Activated naive CD8-positive, alpha-beta T cell treated with anti-CD3 and anti-CD28 coated beads, Interleukin-2, amount 10 ng/mL, durations not matched to agents 7 days and 5 days (primary cell): ENCODE measurements at places on chromosomes 6 and 20. TPM values are rescaled to one million over a fixed set of nuclear protein-coding genes. Genes with fewer than 3 reads are reported as not detected.

GRCh38 chr6:96522465-96523009 lies 931 bp downstream of the UFL1 start:
- H3K36me3 ChIP-seq = peaks cover 15% of the 10 kb centered on the region
- H3K4me3 ChIP-seq = peak overlapping the region; percentile 98
- H3K27ac ChIP-seq = peak overlapping the region; percentile 100
- H3K27me3 ChIP-seq = no peaks in the 10 kb centered on the region

ISM1 gene
- 3.0 TPM for total RNA-seq

KIF25 gene
- total RNA-seq = not detected

TMX4 gene
- 42.6 TPM for total RNA-seq

GRCh38 chr6:25359891-25360290 lies 80.7 kb downstream of the CARMIL1 start:
- no peaks in the 10 kb centered on the region for H3K36me3 ChIP-seq
- DNase-seq = no peak
- no peaks in the 10 kb centered on the region for H3K27me3 ChIP-seq
- peaks cover 2% of the 10 kb centered on the region for H3K4me1 ChIP-seq
- H3K27ac ChIP-seq = no peak overlapping the region
- no peak overlapping the region for H3K4me3 ChIP-seq

DNA sequence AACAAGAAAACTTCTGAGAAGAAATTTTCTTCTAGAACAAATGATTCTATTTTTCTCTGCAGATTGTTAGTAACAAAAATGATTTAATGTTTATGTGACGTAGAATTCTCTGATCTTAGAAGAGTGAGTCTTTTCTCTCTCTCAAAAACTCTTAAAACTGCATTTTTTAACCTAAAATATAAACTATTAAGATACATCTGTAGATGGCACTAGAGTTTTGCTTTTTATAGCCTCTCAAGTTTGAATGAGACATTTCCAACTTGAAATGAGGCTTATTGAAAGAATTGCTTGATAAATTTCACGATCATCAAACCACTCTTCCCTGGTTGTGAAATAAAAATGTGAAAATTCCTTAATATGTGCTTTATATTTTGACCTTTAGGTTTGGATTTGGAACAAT lies 53.8 kb downstream of the PHF3 start:
- H3K27me3 ChIP-seq = no peaks in the 10 kb centered on the region
- H3K36me3 ChIP-seq = peaks cover 25% of the 10 kb centered on the region
- H3K4me3 ChIP-seq = no peak overlapping the region
- H3K27ac ChIP-seq = no peak overlapping the region

CD109 gene
- total RNA-seq = 1.8 TPM

DNA sequence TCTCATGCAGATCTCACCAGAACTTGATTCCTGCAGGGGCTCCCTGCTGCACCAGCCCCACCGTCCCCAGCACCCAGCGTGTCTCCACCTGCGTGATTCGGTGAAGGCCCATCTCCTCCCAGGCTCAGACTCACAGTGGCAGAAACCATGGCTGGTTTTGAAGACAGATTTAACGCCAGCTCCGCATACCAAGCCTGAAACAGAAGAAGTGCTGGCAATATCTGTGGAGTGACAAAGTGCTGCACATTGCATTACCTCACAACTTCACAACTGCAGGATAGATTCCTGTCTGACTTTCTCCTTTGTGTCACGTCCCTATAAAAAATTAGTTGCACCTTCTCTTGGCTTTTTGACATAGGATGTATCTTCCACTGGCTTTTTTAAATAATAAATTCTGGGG lies 120.7 kb downstream of the TTLL2 start:
- H3K27me3 ChIP-seq = peaks cover 10% of the 10 kb centered on the region
- DNase-seq = no peak
- H3K36me3 ChIP-seq = no peaks in the 10 kb centered on the region
- no peak overlapping the region for H3K4me3 ChIP-seq
- no peaks in the 10 kb centered on the region for H3K4me1 ChIP-seq

- H3K4me1 ChIP-seq = no peaks in the 10 kb centered on the region
- DNase-seq = no peak
- no peaks in the 10 kb centered on the region for H3K36me3 ChIP-seq
- H3K4me3 ChIP-seq = no peak overlapping the region
- H3K27ac ChIP-seq = no peak overlapping the region
Measured at GRCh38 chr6:148891405-148891783, 144.6 kb downstream of the UST start.

GRCh38 chr6:33702345-33702977 lies 9.0 kb downstream of the UQCC2 start:
- peaks cover 19% of the 10 kb centered on the region for H3K4me1 ChIP-seq
- no peak overlapping the region for H3K4me3 ChIP-seq
- H3K27ac ChIP-seq = peak overlapping the region; percentile 65

DNA sequence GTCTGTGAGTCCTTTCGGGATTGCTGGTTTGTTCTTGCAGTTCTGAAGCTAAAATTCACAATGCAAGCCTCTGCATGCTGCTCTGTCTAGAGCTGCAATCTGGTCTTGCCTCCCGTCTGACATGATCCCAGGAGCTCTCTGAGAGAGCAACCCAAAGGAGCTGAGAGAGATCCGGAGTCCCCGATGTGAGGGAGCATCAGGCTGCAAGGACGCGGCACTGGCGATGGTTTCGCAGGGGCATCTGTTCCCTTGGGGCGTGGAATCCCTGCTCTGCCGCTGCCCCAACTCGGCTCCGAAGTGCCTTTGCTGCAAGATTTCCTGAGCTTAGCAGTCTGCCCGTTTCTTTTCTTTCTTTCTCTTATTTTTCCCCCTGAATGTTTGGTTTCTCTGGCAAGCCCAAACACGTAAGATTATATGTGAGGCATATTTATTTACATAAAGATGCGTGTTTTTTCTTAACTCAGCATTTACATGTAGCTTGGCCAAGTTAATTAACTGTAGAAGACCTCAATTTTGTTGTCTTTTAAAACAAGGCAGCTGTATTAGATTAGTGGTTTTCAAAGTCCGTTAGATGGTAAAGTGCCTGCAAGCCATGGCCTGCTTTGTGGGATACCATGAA lies 873.0 kb downstream of the KIF16B start:
- H3K27me3 ChIP-seq = no peaks in the 10 kb centered on the region
- no peak for DNase-seq
- no peak overlapping the region for H3K27ac ChIP-seq
- H3K4me3 ChIP-seq = no peak overlapping the region
- H3K4me1 ChIP-seq = no peaks in the 10 kb centered on the region

GRCh38 chr6:16437984-16438383 lies 199.6 kb downstream of the GMPR start:
- H3K4me1 ChIP-seq = peaks cover 40% of the 10 kb centered on the region
- H3K27ac ChIP-seq = peak overlapping the region; percentile 41
- no peak for DNase-seq
- H3K27me3 ChIP-seq = no peaks in the 10 kb centered on the region
- H3K36me3 ChIP-seq = peaks cover 17% of the 10 kb centered on the region

GRCh38 chr6:157716251-157716995 lies 106.6 kb upstream of the SNX9 start:
- H3K4me3 ChIP-seq = no peak overlapping the region
- H3K36me3 ChIP-seq = no peaks in the 10 kb centered on the region
- H3K27ac ChIP-seq = no peak overlapping the region
- no peak for DNase-seq
- peaks cover 6% of the 10 kb centered on the region for H3K27me3 ChIP-seq

GRCh38 chr6:163698086-163698485 lies 283.6 kb downstream of the QKI start:
- H3K27ac ChIP-seq = no peak overlapping the region
- H3K4me1 ChIP-seq = no peaks in the 10 kb centered on the region
- H3K36me3 ChIP-seq = no peaks in the 10 kb centered on the region
- DNase-seq = no peak

DNA sequence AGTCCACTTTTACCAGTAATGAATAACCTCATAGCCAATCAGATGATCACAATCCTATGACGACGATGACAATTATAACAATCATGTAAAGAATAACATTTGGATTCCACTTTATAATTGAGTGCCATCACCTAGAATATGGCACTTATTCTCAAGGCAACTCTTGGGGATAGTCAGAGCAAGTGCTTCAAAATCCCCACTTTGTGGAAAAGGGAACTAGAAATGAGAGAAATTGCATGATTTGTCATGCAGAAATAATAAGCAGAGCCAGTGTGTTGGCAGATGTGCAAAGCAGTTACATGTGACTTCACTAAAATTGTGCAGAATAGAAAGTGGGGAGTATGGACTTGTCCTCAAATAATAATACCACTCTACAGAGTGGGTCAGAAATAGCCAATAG lies 41.3 kb downstream of the FRK start:
- H3K4me3 ChIP-seq = no peak overlapping the region
- H3K4me1 ChIP-seq = no peaks in the 10 kb centered on the region
- no peaks in the 10 kb centered on the region for H3K36me3 ChIP-seq
- peaks cover 33% of the 10 kb centered on the region for H3K27me3 ChIP-seq
- no peak for DNase-seq

DNA sequence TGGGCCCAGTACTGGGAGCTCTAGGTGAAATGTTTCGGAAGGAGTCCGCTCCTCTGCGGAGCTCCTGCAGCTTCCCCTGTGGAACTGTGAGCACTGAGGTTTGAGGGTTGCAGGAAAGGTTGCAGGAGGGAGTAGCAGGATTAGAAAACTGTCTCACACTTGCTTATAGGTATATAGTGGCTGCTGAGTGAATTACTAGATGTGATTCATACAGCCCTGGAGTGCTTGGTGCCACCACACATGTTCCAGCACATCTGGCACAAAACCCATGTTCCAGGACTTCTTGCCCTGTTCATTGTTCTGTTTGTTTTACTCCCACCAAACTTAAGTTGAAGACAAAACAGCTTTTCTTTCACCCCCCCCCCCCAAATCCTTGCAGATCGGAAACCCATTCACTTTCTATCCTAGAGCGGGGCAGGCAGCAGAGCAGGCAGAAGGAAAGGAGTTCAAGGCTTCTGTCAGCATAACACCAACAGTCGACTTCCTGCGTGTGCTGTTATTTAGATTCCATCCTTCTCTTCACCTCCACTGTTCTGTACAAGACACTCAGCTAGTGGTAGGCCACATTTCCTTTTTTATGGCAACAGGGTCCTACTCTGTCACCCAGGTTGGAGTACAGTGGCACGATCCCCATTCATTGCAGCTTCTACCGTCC lies 669 bp upstream of the PEX6 start:
- DNase-seq = no peak
- peak overlapping the region; percentile 98 for H3K27ac ChIP-seq
- peak overlapping the region; percentile 89 for H3K4me3 ChIP-seq
- peaks cover 35% of the 10 kb centered on the region for H3K4me1 ChIP-seq
- peaks cover 11% of the 10 kb centered on the region for H3K36me3 ChIP-seq

DNA sequence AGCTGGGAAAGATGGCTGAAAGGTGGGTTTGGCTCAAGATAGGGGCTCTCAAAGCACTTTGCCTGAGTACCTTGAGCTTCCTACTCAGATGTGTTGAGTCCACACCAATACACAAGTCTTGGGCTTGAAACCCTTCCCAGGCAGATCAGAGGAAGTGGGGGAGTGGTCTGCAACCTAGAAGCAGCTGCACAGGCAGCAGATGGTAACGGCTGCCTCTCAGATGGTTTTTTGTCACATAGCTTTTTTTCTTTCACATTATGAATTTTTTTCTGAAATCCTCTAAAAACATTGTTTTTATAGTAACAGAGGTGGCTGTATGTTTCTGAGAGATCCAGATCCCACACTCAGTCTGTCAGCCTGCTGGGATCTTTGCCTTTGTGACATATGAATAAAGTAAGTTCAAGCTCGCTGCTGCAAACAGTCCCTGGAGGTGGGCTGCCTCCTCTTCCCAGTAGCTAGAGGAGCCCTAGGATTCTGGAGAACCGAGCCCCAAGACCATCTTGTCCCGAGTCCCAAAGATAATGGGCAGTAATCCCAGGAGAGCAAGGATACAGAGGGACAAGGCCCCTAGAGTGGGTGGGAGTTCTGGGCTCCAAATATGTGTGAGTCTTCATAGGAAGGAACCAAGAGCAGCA lies 97.1 kb upstream of the TOP1 start:
- H3K4me3 ChIP-seq = no peak overlapping the region
- no peak for DNase-seq
- H3K36me3 ChIP-seq = no peaks in the 10 kb centered on the region
- H3K27me3 ChIP-seq = peaks cover 7% of the 10 kb centered on the region
- H3K4me1 ChIP-seq = peaks cover 3% of the 10 kb centered on the region
- no peak overlapping the region for H3K27ac ChIP-seq

DNA sequence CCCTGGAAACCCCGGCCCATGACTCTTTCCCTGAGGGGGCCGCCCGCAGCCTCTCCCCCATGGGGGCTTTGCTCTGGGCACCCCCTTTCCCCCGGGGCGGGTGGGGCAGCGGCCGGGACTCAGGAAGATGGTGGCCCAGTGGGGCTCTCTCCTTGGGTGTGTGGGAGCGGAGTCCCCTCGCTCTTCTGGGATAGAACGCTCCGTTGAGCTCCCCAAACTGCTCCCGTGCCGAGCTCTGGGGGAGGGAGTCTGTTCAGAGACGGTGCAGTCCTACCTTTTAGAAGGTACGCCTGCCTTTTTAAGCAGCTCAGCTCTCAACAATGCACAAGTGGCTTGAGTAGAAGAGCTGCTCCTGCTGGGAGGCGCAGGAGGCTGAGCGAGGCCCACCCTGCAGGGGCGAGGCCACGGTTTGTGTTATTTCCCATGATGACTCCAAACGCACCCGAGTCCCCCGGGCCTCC lies 21.7 kb upstream of the BHLHE23 start:
- peak overlapping the region; percentile 22 for H3K4me3 ChIP-seq
- H3K36me3 ChIP-seq = no peaks in the 10 kb centered on the region
- no peak for DNase-seq
- no peak overlapping the region for H3K27ac ChIP-seq
- peaks cover 23% of the 10 kb centered on the region for H3K27me3 ChIP-seq
- peaks cover 8% of the 10 kb centered on the region for H3K4me1 ChIP-seq

MUC21 gene
- not detected for total RNA-seq

DNA sequence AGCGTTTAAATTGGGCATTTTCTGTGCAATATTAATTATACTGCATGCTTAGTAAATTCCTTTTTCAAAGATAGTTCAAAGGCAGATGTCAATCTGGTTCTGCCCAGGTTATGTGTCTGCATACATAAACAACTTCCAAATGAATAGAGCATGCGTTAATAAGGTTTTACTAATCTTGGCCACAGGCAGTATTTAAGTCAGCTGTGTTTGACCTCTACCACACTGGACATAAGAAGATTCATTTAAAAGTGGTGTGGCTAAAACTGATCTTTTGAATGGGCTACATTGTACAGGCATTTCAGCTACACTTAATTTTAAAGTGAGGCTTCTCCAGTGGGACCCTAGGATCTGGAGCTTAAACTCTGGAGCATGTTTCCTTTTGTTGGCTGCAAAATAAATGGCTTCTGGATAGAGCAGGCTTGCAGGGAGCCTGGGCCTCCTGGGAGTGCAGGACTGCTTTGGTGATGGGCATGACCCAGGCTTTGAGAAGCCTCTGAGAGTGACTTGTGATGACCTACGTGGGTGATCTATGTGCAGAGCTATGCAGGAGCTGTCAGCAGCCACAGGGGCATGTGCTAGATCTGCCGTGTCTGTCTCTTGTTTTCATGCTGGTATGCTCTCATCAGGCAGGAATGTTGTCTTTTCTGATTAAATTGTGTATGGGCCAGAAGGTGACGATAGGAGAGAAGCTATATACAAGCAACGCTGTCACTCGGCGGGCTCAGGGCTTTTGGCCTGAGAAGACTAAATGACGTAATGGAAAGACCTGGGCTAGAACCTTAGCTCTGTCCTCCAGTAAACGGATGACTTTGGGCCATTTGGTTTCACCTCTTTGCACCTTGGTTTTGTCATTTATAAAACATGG lies 331.2 kb downstream of the QKI start:
- no peak for DNase-seq
- peaks cover 10% of the 10 kb centered on the region for H3K4me1 ChIP-seq
- H3K36me3 ChIP-seq = no peaks in the 10 kb centered on the region
- no peak overlapping the region for H3K4me3 ChIP-seq

PTPRT gene
- total RNA-seq = not detected
